ENCODE measurements at places on chromosomes 4 and X. TPM values are rescaled to one million over a fixed set of nuclear protein-coding genes. Genes with fewer than 3 reads are reported as not detected.

Gene TEX11
- polyA plus RNA-seq = not detected

Gene P2RY4
- polyA plus RNA-seq = not detected

Gene TMPRSS11D
- polyA plus RNA-seq = not detected

Gene SYP
- polyA plus RNA-seq = 0.77 TPM

Gene P2RY8
- 64.4 TPM for polyA plus RNA-seq

Gene RS1
- polyA plus RNA-seq = not detected

DNA sequence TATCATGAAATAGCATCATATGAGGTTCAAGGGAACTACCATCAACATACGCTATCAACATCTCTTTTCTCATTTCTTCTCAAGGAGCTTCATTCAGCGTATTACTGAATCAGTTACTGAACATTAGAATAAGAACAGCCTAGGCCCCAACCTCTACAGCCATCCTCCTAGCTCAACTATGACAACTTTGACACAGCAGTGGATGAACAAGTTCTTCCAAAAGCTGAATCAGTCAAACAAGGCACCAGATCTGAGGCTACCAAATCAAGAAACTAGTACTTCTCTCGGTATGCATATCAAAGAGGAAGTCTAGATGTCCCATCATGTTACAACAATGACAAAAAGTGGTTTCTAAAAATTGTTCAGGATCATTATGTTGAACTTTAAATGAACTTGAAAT, 57.4 kb downstream of the GATB start:
- H3K4me1 ChIP-seq = no peaks in the 10 kb centered on the region
- H3K36me3 ChIP-seq = no peaks in the 10 kb centered on the region
- DNase-seq = no peak
- H3K4me3 ChIP-seq = no peak overlapping the region
- no peaks in the 10 kb centered on the region for H3K27me3 ChIP-seq
- no peak overlapping the region for H3K27ac ChIP-seq

DNA sequence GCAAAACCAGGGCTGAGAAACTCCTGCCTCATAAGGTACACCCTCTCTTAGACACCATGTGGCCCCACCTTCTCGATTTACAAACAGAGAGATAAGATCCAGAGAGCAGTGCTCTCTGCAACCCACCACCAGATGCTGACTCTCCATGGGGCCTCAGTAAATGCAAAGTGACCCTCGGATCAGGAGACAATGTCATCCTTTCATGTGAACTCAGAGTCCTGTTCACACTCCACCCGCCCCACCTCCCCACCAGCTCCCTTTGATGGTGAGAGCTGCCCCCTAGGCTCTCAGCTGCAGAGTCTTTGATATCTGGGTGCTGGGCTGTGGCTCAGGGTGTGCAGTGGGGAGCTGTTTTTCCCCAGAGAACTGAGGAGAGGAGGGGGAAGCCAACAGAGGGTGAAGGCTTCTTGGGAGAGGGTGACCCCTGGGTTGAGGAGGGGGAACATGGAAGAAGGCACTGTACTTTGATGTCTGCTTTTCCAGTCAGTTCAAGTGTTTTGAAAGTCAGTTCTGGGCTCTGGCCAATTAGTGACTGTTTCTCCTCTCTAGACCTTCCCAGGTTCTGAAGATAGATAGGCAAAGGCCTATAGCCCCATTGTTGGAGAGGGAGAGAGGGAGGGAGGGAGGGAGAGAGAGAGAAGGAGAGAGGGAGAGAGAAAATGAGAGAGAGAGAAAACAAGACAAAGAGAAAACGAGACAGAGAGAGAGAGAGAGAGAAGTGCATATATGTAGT, 88.2 kb downstream of the SCD5 start:
- H3K27ac ChIP-seq = no peak overlapping the region
- H3K4me1 ChIP-seq = no peaks in the 10 kb centered on the region
- H3K4me3 ChIP-seq = no peak overlapping the region
- no peaks in the 10 kb centered on the region for H3K36me3 ChIP-seq
- no peaks in the 10 kb centered on the region for H3K27me3 ChIP-seq

- no peaks in the 10 kb centered on the region for H3K27me3 ChIP-seq
- no peaks in the 10 kb centered on the region for H3K4me1 ChIP-seq
Observed at GRCh38 chr4:54517781-54518444, 139.8 kb upstream of the KIT start.

DNA sequence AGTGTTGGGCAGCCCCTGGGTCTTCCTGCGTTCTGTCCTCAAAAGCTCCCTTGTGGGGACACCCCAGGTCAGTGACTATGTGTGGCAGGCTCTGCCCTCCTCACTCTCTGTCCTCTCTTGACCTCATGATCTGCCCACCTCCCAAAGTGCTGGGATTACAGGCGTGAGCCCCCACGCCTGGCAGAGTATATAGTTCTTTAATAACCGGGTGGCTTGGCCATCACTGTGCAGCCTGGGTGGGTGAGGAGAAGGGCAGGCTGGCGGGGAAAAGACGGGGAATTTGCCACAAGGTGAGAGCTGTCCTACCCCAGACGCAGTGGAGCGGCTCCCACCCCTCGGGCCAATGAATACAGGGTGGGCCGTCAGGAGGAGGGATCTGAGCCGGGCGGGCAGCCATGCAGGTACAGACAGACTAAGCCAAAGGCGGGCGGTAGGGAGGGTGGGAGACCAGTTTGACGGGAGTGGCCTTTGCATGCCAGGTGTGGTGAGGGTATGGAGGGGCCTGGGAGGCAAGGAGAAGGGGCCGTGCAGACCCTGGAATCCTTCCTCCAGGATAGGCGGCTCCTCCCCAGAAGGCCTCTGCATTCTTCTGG, 2.5 kb downstream of the SH3BP2 start:
- H3K27ac ChIP-seq = no peak overlapping the region
- DNase-seq = no peak
- H3K4me1 ChIP-seq = peaks cover 46% of the 10 kb centered on the region
- no peaks in the 10 kb centered on the region for H3K27me3 ChIP-seq
- H3K36me3 ChIP-seq = no peaks in the 10 kb centered on the region
- H3K4me3 ChIP-seq = no peak overlapping the region

DNA sequence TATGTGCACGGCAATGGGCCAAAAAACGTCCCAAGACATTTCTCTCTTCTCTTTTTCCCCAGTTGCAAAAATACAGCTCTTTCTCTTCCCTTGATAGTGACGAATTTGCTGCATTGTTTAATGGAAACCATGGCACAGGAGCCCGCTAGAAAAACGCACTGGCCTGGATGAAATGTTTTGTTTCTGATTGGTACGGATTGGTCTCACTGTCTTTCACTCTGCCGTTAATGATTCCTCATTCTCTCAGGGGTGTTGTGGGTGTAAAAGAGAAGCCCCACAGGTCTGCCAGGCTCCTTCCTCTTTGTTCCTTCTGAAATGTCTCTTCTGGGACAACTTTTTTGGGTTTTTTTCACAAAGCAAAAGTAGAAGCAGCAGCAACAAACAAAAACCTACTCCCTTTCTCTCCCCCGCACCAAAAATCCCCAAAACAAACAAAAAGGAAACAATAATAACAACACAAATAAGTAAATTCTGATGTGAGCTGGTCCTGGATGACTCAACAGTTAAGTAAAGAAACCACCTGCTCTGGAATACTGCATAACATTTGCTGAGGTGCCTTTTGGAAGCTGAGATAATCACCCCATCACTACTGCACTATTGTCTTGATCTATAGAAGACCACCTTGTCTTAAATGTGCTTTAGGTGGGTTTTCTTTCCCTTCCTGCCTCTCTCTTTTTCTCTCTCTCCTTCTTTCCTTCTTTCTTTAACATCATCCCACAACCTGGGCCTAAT, 89.8 kb downstream of the PLAC1 start:
- no peaks in the 10 kb centered on the region for H3K4me1 ChIP-seq
- no peak overlapping the region for H3K4me3 ChIP-seq
- H3K27ac ChIP-seq = no peak overlapping the region
- DNase-seq = no peak

DNA sequence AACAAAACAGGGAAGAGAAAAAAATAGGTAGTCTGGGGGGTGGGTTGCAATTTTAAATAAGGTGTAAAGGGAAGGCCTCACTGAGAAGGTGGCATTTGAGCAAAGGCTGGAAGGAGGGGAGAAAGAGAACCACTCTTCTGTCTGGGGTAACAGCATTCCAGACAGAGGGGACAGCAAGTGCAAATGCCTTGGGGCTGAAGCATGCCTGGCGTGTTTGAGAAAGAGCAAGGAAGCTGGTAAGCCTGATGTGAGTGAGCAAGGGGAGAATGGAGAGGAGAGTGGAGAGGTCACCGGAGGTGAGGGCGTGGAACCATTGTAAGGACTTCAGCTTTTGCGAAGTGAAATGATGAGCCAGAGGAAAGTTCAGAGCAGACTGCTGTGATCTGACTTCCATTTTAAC, 19.7 kb upstream of the DOCK11 start:
- no peaks in the 10 kb centered on the region for H3K27me3 ChIP-seq
- H3K36me3 ChIP-seq = no peaks in the 10 kb centered on the region
- H3K4me3 ChIP-seq = no peak overlapping the region
- no peak overlapping the region for H3K27ac ChIP-seq
- no peaks in the 10 kb centered on the region for H3K4me1 ChIP-seq

DNA sequence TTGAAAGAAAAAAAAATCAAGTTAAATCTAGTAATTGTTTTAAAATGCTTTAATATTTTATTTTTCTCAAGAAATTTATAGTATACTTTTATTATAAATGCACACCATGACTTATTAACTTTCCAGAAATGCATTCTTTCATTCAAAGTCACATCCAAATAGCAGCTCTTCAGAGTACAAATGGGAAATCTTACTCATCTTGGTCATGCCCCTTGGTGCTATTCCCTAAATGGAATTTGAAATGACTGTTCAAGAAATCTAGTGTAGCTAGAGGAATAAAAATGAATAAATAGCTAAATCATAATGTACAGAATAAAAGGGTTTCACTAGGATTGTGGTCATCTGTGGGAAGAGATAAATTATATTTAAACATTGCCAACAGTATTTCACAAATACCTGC, 1139.7 kb downstream of the PCDH18 start:
- DNase-seq = no peak
- no peaks in the 10 kb centered on the region for H3K4me1 ChIP-seq
- H3K27ac ChIP-seq = no peak overlapping the region
- H3K36me3 ChIP-seq = no peaks in the 10 kb centered on the region

DNA sequence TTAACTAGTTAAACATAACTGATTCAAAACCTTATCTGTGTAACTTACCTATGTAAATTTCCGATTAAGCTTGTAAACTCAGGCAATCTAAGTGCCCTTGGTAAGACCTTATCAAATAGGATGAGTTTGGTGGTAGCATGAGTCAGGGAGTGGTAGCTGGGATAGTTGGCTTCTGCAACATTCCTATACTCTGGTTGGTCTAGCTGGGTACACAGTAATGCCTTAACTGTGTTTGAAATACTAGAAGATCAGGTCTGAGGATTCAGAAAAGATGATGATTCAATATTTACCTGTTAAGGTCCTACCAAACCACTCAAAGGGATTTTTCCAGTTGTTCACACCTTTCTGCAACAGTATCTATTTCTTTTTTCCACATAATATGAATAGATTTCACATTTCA, 5.3 kb downstream of the YIPF7 start:
- no peak overlapping the region for H3K27ac ChIP-seq
- DNase-seq = no peak
- no peaks in the 10 kb centered on the region for H3K27me3 ChIP-seq
- no peaks in the 10 kb centered on the region for H3K4me1 ChIP-seq

- H3K27ac ChIP-seq = no peak overlapping the region
- no peak overlapping the region for H3K4me3 ChIP-seq
- H3K27me3 ChIP-seq = no peaks in the 10 kb centered on the region
- H3K4me1 ChIP-seq = no peaks in the 10 kb centered on the region
Observed at GRCh38 chr4:110540982-110541451, 65.1 kb downstream of the ENPEP start.

- H3K4me1 ChIP-seq = no peaks in the 10 kb centered on the region
- DNase-seq = peak; percentile 63
- H3K4me3 ChIP-seq = no peak overlapping the region
- no peaks in the 10 kb centered on the region for H3K27me3 ChIP-seq
Observed at GRCh38 chrX:79270401-79270800, 96.7 kb downstream of the ITM2A start.

GRCh38 chrX:7159149-7159861, 11.4 kb upstream of the PUDP start:
- no peaks in the 10 kb centered on the region for H3K27me3 ChIP-seq
- no peaks in the 10 kb centered on the region for H3K4me1 ChIP-seq

DNA sequence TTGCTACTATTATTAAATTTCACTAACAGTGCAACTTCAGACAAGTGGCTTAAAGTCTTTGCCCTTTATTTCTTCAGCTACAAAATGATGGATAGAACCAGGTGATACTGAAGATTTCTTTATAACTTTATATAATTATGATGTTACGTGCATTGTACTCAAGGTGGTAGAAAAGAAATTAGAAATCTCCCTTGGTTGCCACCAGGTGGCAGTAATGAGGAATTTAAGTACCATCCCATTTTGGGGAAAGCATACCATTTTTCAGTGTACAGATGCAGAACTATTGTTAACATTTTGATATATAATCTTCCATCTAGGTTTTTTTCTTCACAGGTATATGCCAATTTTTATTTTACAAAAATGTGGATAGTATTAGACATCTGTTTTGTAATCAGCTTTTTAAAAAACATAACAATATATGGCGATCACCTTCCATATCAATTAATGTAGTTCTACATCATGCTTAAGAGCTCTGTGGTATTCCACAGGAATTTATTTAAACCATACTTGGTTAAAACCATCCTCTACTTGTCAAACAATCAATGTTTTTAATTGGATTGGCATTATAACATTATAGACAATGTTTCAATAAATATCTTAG, 37.7 kb upstream of the RAB33B start:
- no peaks in the 10 kb centered on the region for H3K27me3 ChIP-seq
- no peak overlapping the region for H3K4me3 ChIP-seq
- no peak for DNase-seq
- no peak overlapping the region for H3K27ac ChIP-seq

- H3K4me3 ChIP-seq = no peak overlapping the region
- no peaks in the 10 kb centered on the region for H3K36me3 ChIP-seq
- H3K27me3 ChIP-seq = no peaks in the 10 kb centered on the region
- H3K27ac ChIP-seq = no peak overlapping the region
Observed at GRCh38 chr4:113179996-113180395, 130.5 kb downstream of the ANK2 start.

GRCh38 chr4:155738548-155738947, 20.3 kb upstream of the GUCY1B1 start:
- no peaks in the 10 kb centered on the region for H3K4me1 ChIP-seq
- no peaks in the 10 kb centered on the region for H3K27me3 ChIP-seq
- no peak for DNase-seq
- H3K36me3 ChIP-seq = no peaks in the 10 kb centered on the region

DNA sequence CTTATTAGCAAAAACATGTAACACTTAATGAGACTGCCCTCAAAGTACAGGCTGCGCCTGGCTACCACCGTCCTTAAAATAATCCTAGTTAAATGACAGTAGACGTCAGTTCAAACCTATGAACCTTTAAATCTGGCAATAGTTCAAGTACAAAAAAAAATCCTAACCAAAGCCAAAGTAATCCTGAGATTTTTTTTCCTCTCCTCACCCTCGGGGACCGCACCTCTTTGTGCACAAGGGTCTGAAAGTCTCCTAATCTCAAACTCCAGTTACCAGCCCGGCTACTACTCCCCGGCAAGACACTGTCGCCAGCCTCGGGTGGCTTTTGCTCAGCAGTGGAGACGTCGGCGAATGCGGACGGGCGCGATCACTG, 439 bp downstream of the SEC31A start:
- H3K36me3 ChIP-seq = no peaks in the 10 kb centered on the region
- H3K4me1 ChIP-seq = peaks cover 3% of the 10 kb centered on the region
- H3K27me3 ChIP-seq = no peaks in the 10 kb centered on the region
- DNase-seq = no peak

Data from GM12878 (cell line).